CD4-positive, alpha-beta T cell treated with Interleukin-6 at 100 ng/mL for 8 hours (primary cell): ENCODE measurements at places on chromosomes 6 and 20.

DNA sequence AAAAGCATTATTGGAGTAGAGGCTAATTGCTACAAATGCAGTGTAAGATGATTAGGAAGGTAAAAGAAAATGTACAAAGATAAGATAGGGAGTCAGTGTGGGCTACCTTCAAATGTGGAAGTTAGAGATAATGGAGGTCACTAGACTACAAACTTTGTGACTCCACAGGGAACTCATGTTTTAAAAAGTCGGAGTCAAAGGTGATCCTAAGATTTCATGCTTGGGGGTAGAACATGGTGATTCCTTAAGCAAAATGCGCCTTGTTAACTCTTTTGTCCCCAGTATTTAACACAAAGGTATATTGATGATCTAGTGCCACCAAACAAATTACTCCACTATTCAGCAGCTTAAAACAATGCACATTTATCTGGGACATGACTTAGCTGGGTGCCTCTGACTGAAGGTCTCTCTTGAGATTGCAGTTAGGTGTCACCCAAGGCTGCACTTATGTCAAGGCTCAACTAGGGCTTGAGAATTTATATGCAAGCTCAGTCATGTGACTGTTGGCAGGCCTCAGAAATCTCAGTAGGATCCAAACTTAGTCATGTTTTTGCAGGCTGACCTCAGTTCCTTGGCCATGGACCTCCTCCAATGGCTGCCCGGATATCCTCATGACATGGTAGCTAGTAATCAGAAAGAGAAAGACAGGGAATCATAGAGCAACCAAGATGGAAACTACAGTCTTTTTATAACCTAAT, 11.4 kb upstream of the SNX9 start:
- DNase-seq, result no peak

DNA sequence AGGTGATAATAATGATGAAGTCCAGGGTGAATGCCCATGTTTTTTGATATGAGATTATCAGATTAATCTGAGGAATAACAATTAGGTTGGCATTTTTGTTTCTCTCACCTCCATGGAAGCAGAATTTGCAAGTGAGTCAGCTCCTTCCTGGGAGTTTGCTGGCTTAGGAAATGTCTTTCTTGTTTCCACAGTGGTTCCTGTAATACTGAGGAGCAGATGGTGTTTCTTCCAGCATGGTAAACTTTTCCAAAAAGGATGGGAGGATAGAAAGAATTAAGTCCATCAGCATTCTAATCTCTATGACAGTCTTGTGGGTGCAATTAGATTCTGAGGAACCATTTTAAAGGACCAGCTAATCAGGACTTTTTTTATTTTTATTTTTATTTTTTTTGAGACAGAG, 40.5 kb downstream of the SNAP25 start:
- no peak for DNase-seq

DNA sequence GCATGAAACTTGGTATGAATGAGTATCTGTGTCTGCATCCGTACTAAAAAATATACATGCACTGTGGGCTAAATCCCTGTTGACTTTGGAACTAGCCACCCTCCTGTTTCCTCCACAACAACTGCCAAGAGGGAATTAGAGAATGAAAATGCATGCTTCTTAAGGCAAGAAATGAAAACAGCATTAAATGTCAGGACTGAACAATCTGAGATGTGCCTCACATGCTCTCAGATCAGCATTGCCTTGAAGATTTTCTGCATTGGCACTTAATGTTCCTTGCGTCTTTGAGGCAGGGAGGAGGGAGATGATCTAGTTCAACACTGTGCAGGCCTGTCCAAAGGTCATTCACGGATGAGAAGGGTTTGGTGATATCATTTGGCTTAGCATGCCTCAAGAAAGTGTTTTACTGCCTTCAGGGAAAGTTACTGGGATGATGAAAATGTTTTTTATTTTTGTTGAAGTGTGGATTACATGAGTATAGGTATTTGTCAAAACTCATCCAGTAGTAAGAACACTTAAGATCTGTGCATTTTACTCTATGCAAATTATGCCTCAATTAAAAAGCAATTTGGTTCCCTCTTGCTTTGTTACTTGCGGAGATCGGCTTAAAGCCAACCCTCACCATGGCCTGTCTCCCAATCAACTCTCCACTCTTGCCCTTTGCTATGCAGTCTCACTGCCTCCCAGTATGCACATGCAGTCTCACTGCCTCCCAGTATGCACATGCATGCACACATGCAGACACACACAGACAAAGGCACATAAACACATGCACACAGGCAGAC, 47.5 kb upstream of the RIN2 start:
- DNase-seq, result no peak

DNA sequence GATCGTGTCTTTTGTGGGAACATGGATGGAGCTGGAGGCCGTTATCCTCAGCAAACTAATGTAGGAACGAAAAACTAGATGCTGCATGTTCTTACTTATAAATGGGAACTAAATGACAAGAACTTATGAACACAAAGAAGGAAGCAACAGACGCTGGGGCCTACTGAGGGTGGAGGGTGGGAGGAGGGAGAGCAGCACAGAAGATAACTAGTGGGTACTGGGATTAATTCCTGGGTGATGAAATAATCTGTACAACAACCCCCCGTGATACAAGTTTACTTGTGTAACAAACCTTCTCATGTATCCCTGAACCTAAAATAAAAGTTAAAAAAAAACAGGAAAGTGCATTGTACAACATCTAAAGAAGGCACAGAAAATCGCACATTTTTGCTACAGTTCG, 59.0 kb upstream of the TMEM170B start:
- no peak for DNase-seq

- no peak for DNase-seq
Observed at GRCh38 chr6:13190376-13190775, 138.0 kb downstream of the TBC1D7 start.

GRCh38 chr6:29702519-29703103, 20.6 kb upstream of the HLA-F start:
- peak; percentile 49 for DNase-seq

GRCh38 chr6:157579467-157580031, 198.6 kb downstream of the ZDHHC14 start:
- no peak for DNase-seq

DNA sequence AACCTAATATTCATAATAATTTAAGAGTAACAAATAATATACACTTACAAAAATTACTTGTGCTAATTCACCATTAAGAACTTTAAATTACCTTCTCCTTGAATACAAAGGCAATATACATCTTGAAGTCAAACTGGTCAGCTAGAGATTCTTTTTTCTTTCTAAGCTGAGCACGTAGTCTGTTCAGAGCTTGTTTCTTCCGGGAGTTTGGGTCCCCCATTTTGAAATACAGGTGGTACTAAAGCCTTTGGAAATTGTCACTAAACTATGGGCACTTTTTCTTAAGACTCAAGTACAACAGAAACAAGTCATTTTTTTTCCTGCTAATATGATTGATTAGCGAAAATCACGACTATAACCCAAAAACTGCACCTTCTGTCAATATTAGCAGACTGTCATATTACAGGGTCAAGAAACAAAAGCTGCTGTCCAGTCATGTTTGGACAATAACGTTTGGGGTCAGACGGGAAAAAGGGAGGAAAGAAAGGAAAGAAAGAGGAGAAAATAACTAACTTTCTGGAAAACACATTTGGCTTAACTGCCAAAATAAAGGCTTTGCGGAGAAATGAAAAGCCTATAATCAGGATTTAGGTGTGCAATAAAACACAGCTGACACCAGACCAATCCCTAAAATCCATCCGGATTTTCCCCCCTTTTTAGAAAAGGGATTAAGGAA, 367 bp downstream of the C6orf62 start:
- no peak for DNase-seq

DNA sequence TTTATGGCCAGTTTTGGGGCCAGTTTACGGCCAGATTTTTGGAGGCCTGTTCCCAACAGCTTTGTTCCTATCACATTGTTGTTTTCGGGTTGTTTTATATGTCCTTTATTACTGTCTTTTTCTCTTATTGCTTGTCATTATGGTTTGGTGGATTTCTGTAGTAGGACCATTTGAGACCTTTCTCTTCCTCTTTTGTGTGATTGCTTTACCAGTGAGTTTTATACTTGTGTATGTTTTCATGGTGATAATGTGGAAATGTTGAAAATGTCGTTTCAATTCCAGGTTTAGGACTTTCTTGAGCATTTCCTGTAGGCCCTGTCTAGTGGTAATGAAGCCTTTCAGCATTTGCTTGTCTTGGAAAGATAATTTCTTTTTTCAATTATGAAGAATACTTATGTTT, 17.8 kb downstream of the HLA-B start:
- DNase-seq, result no peak

- peak; percentile 8 for DNase-seq
Observed at GRCh38 chr6:15628499-15629131, 34.2 kb downstream of the DTNBP1 start.

- no peak for DNase-seq
Observed at GRCh38 chr20:33024609-33025317, 6.7 kb upstream of the BPIFB6 start.

DNA sequence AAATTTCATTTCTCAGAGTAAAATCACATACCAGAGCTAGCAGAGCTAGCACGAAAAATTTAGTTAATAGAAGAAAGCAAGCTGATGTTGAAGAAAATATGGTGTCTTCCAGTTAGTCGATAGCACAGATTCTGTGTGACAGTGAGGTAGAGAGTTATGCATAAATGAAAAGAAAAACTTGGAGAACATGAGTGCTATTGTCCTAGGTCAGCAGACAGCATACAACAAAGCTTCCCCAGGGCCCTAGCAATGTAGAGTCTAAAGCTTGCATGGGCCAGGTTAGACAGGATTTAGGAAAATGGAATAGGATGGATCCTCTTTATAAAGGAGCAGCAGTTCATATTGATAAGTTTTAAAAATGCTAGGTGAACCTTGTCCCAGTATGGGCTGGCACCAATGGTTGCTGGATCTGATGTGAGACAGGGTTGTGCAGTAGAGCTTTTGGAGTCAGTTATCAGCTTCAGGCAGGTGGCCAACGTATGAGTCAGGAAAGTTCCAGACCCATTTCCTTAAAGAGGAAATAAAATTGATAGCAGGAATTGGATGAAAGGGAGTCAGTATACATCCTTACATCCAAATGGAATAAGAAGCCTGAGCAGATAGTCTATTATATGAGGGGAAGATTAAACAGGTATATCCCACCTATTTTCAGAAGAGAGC, 277.2 kb downstream of the FRK start:
- DNase-seq, result no peak

DNA sequence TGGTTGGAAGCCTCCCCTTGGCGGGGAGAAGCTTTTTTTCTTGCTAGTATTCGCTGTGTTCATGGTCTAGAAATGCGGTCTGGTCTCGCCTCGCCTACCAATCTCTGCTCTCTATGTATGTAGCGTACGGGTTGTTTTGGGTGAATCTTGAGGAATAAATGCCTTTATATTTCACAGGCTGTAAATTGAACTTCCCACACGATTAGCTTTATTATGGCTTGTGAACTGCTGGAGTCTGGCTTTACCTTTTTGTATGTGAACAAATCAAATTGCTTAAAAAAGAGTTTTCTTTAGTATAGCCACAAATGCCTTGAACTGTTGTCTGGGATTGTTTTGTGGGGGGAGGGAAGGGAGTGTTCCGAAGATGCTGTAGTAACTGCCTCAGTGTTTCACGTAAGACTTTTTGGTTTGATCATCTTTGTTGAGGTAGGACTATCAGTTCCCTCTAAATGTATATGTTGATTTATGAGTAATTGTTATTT, 2.2 kb downstream of the INSM1 start:
- DNase-seq, result no peak

DNA sequence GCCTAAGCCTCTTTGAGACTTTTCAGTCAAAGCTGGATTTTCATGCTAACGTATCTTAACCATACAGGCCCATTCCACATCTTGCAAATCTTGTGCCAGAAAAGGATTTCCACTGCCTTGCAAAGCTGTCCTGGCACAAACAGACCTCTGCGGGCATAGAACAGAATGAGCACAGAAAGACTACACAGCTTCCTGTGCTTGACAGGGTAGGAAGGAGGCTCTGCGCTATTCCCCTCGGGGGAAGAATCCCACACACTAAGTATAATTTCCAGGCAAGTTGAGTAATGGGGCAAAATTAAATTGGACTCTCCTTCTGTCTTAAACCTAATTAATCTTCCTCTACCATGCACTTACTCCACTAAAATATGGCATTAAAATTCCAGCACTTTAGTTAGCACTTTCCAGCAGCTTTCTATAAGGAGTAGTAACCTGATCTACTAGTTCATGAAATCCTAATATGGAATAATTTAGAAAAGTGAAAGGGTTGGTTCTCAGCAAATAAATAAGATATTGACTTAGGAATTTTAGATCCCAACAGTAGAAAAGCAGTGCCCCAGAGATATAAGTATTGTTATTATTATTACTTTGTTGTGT, 532.1 kb upstream of the JAG1 start:
- DNase-seq, result no peak

DNA sequence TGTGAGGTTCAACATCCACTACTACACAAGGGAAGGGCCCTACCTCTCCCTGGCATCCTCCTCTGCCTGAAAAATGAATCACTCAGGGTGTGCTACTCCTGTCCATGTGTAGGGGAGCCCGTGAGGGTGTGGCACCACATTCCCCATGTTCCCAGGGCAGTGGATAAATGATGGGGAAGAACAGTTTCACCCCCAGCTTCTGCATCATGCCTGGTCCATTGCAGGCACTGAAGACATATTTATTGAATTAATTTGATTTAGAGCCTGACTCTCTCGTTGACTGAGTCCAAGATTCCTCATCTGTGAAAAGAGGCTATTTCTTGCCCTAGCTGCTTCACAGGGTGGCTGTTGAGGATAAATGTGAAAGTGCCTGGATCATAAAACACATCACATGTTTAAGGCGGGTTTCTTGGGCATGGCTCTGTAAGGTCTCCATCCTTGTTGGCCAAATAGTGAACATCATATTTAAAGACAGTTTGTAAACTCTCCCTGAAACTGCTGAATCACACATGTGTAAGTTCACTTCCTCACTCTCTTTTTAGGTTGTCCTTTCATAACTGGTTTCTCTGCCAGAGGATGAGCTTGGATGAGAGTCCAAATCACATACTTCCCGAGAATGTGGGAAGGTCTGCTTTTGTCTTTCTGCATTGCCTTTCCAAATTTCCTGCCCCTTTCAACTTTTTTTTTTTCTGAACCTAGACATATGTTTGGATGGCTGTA, 79.7 kb upstream of the FYN start:
- no peak for DNase-seq

- DNase-seq, result no peak
Observed at GRCh38 chr20:37777988-37778659, 84.3 kb downstream of the CTNNBL1 start.

DNA sequence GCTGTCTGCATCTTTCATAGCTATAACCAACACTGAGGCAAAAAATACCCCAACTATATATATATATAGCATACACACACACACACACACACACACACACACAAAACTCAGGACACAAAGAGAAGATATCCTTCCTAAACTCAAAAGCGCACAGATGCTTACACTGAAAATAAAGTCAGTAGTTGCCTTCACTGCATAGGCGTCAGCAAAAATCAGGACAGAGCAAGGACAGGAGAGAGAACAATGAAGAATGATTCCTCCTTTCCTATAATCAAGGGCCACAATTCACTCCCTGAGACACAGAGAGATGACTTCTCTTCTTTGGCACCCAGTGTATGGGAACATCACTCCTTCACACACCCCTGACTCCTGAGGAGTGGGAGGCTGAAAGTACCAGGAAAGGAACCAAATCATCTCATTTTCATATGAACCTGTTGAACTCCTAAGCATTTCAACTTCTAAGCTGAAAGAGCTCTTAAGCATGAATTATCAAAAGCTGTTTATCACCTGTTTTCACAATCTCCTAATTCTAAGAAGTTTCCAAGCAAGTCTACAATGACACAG, 141.4 kb downstream of the HIVEP2 start:
- DNase-seq, result no peak

GRCh38 chr6:131581523-131581922, 8.5 kb downstream of the ARG1 start:
- DNase-seq, result no peak
